ENCODE measurements at places on chromosomes 2 and 18. TPM values are rescaled to one million over a fixed set of nuclear protein-coding genes. Genes with fewer than 3 reads are reported as not detected.

- no peak overlapping the region for H3K4me3 ChIP-seq
- no peaks in the 10 kb centered on the region for H3K36me3 ChIP-seq
- H3K27ac ChIP-seq, result peak overlapping the region; percentile 63
These were observed 149.2 kb downstream of the FAM210A start for GRCh38 chr18:13577091-13577697.

Gene CACNB4
- 17.3 TPM for total RNA-seq

Gene C2orf76
- total RNA-seq, result 11.6 TPM

DNA sequence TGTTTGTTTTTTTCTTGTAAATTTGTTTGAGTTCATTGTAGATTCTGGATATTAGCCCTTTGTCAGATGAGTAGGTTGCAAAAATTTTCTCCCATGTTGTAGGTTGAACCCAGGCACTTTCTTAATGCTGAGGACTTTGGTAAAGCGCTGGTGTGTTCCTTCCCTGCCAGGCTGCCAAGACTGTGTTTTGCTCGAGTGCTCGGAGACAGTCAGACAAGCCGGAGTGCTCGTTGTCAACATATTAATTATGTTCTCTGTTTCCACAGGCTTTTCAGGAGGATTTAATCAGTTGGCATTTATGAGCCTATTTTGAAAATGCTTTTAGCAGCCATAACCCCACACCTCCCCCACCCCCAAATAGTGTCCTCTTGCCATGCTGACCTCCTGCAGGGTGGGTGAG is 6.4 kb downstream of the MTCL1 start:
- no peak overlapping the region for H3K4me3 ChIP-seq
- peaks cover 6% of the 10 kb centered on the region for H3K4me1 ChIP-seq
- H3K27ac ChIP-seq, result no peak overlapping the region
- H3K36me3 ChIP-seq, result no peaks in the 10 kb centered on the region
- DNase-seq, result no peak

All from lower lobe of right lung (tissue), 2 donors.